ENCODE measurements at places on chromosomes 5 and 9. TPM values are rescaled to one million over a fixed set of nuclear protein-coding genes. Genes with fewer than 3 reads are reported as not detected.

Gene CNTNAP3
- total RNA-seq, result 7.1 TPM

Gene RNF38
- total RNA-seq, result 48.3 TPM

Gene HK3
- 21.2 TPM for total RNA-seq

Gene STK10
- 42.8 TPM for total RNA-seq

Gene PRR7
- total RNA-seq, result 5.5 TPM

Gene MARVELD2
- total RNA-seq, result 41.2 TPM

Gene TBC1D13
- 29.0 TPM for total RNA-seq

Gene CENPK
- total RNA-seq, result 3.5 TPM

Gene SH3TC2
- total RNA-seq, result 1.3 TPM

Gene CACNA1B
- 0.03 TPM for total RNA-seq

Gene PCDHAC1
- total RNA-seq, result 2.9 TPM

DNA sequence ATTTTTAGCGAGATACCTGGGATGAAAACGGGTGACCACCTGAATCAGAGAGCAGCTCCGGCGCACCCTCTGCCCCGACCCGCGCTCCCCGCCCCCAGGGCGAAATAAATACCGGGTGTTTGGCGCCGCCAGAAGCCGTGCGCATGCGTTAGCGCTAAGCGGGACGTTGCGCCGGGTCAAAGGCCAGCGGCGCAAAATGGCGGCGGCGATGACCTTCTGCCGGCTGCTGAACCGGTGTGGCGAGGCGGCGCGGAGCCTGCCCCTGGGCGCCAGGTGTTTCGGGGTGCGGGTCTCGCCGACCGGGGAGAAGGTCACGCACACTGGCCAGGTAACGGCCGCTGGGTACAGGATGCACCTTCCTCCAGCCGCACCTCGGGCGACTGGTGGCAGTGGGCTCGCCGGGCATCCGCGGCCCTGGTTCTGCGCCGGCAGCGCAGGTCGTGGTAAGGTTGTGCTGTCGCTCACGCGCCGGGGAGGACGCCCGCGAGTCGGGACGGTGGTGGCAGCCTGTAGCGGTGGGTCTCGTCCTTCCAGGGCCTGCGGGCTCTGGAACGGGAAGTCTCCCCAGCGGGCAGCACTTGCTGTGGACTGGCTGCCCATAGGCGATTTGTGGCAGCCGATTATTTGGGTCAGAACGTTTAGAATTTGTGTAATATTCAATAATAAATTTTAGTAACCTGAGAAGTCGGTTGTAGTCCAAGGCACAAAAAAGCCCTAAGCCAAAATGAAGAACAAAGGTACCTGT, at the start of gene NDUFS6:
Gene NDUFS6, plus strand, starts transcription at position 186 of the 745 bp plus-strand sequence. Its CDS starts 11 bp downstream, at position 197.
- H3K4me1 ChIP-seq, result peaks cover 11% of the 10 kb centered on the region
- peak; percentile 93 for DNase-seq
- H3K27ac ChIP-seq, result peak within 1 kb of the TSS; percentile 76
- no peaks in the 10 kb centered on the region for H3K27me3 ChIP-seq

- peaks cover 4% of the 10 kb centered on the region for H3K4me1 ChIP-seq
- H3K27ac ChIP-seq, result peak overlapping the region; percentile 2
- H3K27me3 ChIP-seq, result peaks cover 20% of the 10 kb centered on the region
Observed at GRCh38 chr5:73437101-73437776, 11.3 kb downstream of the FOXD1 start.

DNA sequence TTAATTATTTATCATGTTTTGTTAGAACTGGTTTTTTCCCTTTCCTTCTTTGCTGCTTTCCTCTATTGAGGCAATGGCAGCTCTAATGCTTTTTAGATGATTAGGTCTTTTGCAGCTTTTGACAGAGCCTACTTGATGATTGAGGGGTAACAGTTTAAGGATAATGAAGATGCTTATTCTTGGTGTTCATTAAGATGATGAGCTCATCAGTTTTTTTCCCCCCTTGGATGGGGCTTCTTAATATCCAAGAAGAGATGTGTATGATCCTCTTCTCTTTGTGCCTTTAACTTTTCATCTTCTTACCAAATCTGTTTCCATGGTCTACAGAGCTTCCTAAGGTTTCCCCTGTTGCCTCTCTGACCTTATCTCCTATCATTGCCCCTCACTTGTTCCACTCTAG, 15.8 kb downstream of the RBM27 start:
- peaks cover 4% of the 10 kb centered on the region for H3K36me3 ChIP-seq
- no peak for DNase-seq
- no peaks in the 10 kb centered on the region for H3K27me3 ChIP-seq
- no peak overlapping the region for H3K4me3 ChIP-seq

DNA sequence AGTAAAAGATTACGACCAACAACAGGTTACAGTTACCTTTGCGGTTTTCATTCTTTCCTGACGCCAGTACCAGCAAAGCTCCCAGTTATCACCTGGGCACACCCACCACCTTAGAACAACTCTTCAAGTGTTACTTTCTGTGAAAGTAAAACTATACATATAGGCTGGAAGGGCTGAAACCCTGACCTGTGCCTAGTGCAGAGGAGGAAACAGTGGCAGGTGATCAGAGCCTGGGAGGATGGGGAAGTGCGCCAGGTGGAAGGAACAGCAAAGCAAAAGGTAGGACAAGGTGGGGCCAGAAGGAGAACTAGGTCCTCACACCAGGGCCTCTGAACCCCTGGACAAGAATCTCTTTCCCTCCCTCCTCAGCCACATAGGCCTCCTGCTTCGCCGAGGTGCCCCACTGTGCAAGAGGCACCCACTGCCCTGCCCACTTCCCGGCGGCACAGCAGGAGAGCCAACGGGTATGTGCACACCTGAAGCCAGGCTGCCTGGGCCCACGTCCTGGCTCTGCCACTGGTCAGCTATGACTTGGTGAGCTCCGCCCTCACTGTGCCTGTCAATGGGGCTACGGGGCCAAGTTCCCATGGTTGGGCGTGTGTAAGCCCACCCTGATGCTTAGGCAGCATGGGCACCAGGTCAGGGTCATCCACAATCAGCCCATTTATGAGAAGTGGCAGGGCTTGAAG, 26.9 kb downstream of the BICD2 start:
- no peaks in the 10 kb centered on the region for H3K36me3 ChIP-seq
- no peak for DNase-seq
- no peaks in the 10 kb centered on the region for H3K27me3 ChIP-seq
- H3K27ac ChIP-seq, result no peak overlapping the region

GRCh38 chr5:142813220-142813619, 43.0 kb downstream of the ARHGAP26 start:
- DNase-seq, result no peak
- no peaks in the 10 kb centered on the region for H3K36me3 ChIP-seq
- no peak overlapping the region for H3K4me3 ChIP-seq
- H3K27me3 ChIP-seq, result no peaks in the 10 kb centered on the region
- peaks cover 6% of the 10 kb centered on the region for H3K4me1 ChIP-seq

DNA sequence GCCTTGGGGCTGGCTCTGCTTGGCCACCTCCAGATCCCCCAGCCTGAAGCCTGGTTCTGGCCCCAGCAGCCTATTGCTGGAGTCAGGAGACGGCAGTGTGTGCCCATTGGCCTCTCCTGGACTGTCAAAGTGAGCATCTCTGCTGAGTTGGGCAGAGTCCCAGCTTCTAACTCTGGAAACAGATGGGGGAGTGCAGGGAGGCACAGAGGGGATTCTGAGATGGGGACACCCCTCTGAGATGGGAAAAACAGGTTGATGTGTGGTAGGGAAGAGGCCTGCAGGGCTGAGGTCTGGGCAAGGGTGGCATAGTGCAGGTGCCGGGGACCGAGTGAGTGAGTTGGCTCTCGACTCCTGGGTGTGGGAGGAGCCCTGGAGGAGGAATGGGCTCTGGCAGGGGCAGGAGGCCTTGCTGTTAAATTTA, 27.5 kb downstream of the PHF2 start:
- no peak for DNase-seq
- H3K27ac ChIP-seq, result no peak overlapping the region
- no peak overlapping the region for H3K4me3 ChIP-seq

GRCh38 chr5:176694146-176694545, 46.9 kb downstream of the TSPAN17 start:
- H3K4me3 ChIP-seq, result no peak overlapping the region
- no peaks in the 10 kb centered on the region for H3K27me3 ChIP-seq
- no peak overlapping the region for H3K27ac ChIP-seq

- peak overlapping the region; percentile 78 for H3K27ac ChIP-seq
- H3K36me3 ChIP-seq, result no peaks in the 10 kb centered on the region
Observed at GRCh38 chr9:32550150-32550561, 2.0 kb upstream of the SMIM27 start.

DNA sequence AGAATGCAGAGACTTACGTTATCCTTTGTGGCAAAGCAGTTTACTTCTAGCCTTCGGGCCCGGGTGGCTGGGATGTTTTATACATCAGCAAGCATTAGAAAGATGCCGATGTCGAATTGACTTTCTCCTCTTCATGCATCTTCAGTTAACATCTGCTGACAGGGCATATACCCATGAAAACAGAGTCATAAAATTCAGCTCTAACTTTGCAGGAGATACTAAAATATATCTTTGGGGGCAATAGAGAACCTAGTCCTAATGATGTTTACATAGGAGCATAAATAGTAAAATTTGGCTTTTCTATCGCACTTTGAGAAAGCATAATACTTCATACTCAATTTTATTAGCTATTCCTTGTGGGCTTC, 247.9 kb downstream of the PRELID2 start:
- no peaks in the 10 kb centered on the region for H3K36me3 ChIP-seq
- H3K4me1 ChIP-seq, result no peaks in the 10 kb centered on the region
- no peak overlapping the region for H3K27ac ChIP-seq
- no peak for DNase-seq
- no peaks in the 10 kb centered on the region for H3K27me3 ChIP-seq

GRCh38 chr9:99354104-99354503, 132.0 kb downstream of the SEC61B start:
- no peak overlapping the region for H3K27ac ChIP-seq
- H3K36me3 ChIP-seq, result no peaks in the 10 kb centered on the region
- no peak for DNase-seq
- H3K4me1 ChIP-seq, result peaks cover 2% of the 10 kb centered on the region

GRCh38 chr9:31847963-31848362, 536.5 kb upstream of the ACO1 start:
- H3K27ac ChIP-seq, result no peak overlapping the region
- no peak overlapping the region for H3K4me3 ChIP-seq
- no peaks in the 10 kb centered on the region for H3K4me1 ChIP-seq
- no peak for DNase-seq
- no peaks in the 10 kb centered on the region for H3K36me3 ChIP-seq

GRCh38 chr5:116576053-116576713, 1.6 kb upstream of the SEMA6A start:
- peak overlapping the region; percentile 3 for H3K27ac ChIP-seq
- H3K36me3 ChIP-seq, result no peaks in the 10 kb centered on the region
- H3K4me1 ChIP-seq, result peaks cover 8% of the 10 kb centered on the region
- peak overlapping the region; percentile 52 for H3K4me3 ChIP-seq
- no peaks in the 10 kb centered on the region for H3K27me3 ChIP-seq
- peak; percentile 90 for DNase-seq

DNA sequence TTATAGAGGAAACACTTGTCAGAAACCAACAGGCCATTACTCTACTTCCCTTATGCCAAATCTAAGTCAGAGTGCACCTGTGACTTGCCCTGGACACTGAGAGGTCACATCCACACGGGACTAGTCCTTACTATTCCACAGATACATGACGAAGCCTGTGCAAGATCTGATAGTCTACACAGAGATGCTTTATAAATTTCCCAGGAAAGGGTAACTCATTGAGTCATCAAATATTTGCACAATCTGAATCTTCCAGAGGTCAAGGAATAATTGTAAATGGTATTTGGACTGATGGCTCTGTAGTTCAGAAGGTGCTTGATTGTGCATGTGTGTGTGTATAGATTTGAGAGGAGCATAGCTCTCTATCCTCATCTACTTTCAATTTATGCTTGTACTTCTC, 55.2 kb upstream of the JAK2 start:
- H3K4me1 ChIP-seq, result no peaks in the 10 kb centered on the region
- H3K4me3 ChIP-seq, result no peak overlapping the region
- H3K36me3 ChIP-seq, result no peaks in the 10 kb centered on the region
- DNase-seq, result no peak
- no peaks in the 10 kb centered on the region for H3K27me3 ChIP-seq

GRCh38 chr9:108859459-108860114, 2.5 kb upstream of the ACTL7A start:
- H3K36me3 ChIP-seq, result no peaks in the 10 kb centered on the region
- H3K4me1 ChIP-seq, result no peaks in the 10 kb centered on the region
- H3K27ac ChIP-seq, result no peak overlapping the region
- DNase-seq, result no peak

- no peak for DNase-seq
- H3K4me1 ChIP-seq, result no peaks in the 10 kb centered on the region
- peaks cover 2% of the 10 kb centered on the region for H3K36me3 ChIP-seq
- no peak overlapping the region for H3K4me3 ChIP-seq
- H3K27me3 ChIP-seq, result no peaks in the 10 kb centered on the region
Observed at GRCh38 chr9:92724528-92725265, 39.9 kb downstream of the BICD2 start.

- H3K27me3 ChIP-seq, result no peaks in the 10 kb centered on the region
- H3K27ac ChIP-seq, result no peak overlapping the region
- no peak for DNase-seq
- H3K36me3 ChIP-seq, result no peaks in the 10 kb centered on the region
- no peak overlapping the region for H3K4me3 ChIP-seq
- H3K4me1 ChIP-seq, result no peaks in the 10 kb centered on the region
Observed at GRCh38 chr5:1035421-1036405, 27.1 kb downstream of the NKD2 start.

GRCh38 chr5:172715421-172715780, 55.6 kb downstream of the DUSP1 start:
- H3K36me3 ChIP-seq, result no peaks in the 10 kb centered on the region
- no peak overlapping the region for H3K4me3 ChIP-seq
- H3K27me3 ChIP-seq, result no peaks in the 10 kb centered on the region
- H3K27ac ChIP-seq, result peak overlapping the region; percentile 94
- H3K4me1 ChIP-seq, result no peaks in the 10 kb centered on the region

Data from kidney (tissue), 22 donors.